Breast epithelium (tissue), 4 donors: ENCODE measurements at places on chromosomes 11 and 22. TPM values are rescaled to one million over a fixed set of nuclear protein-coding genes. Genes with fewer than 3 reads are reported as not detected.

DNA sequence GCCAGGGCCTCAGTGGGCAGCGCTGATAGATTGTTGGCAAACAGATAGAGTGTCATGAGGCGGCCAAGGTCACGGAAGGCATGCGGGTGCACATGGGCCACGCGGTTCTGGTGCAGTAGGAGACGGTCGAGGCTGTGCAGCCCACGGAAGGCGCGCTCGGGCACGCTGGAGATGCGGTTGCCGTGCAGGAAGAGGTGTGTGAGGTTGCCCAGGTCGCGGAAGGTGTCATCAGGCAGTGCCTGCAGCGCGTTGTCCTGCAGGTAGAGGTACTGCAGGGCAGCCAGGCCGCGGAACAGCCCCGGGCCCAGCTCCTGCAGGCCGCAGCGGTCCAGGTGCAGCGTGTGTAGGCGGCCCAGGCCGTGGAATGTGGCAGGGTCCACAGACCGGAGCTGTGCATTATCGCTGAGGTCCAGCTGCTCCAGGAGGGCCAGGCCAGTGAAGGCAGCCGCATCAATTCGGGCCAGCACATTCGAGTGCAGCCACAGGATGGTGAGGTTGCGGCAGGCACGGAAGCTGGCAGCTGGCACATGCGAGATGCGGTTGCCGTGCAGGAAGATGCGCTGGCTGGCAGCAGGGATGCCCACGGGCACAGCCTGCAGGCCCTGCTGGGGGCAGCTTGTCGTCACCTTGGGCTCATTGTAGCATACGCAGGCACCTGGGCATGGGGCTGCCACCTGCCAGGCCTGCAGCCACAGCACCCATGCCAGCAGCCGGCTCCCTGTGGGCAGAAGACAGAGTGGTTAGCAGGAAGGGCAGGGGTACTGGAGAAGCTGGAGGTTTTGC is 25.5 kb downstream of the RTN4R start:
- no peak for DNase-seq

Gene POTEH
- not detected for total RNA-seq

- no peak for DNase-seq
These were observed 28.1 kb upstream of the ZBTB16 start for GRCh38 chr11:114031246-114031966.

Gene TMPRSS6
- not detected for total RNA-seq

DNA sequence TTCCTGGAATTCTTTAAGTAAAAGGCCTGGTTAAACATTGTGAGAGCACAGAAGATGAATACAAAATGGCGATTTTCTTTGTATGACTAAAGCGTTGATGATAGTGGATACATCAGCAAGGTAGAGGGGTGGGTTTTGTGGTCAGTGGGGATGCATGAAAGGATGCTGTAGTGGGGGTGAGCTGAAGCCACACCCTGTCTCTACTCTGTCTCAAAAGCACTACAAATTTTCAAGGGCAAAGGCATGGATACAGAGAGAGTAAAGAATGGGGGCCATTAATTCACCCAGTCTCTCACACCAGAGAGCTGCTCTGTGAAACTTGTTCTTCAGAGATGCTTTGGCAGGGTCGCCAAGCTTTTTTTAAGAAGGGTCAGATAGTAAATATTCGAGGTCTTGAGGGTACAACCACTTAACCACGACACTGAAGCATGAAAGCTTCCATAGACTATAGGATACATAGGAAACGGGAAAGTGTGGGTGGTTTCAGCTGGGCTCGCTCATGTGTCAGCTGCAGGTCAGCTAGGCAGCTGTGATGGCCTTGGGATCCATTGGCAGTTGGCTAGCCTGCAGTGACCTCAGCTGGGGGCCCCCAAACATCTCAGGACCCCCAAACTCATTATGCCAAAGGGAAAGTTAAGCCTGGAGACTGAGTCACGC is 8.3 kb downstream of the TMEM138 start:
- no peak for DNase-seq

Gene OR51B4
- total RNA-seq = 0.48 TPM
